CD8-positive, alpha-beta memory T cell (primary cell): ENCODE measurements at places on chromosomes 2 and 18.

DNA sequence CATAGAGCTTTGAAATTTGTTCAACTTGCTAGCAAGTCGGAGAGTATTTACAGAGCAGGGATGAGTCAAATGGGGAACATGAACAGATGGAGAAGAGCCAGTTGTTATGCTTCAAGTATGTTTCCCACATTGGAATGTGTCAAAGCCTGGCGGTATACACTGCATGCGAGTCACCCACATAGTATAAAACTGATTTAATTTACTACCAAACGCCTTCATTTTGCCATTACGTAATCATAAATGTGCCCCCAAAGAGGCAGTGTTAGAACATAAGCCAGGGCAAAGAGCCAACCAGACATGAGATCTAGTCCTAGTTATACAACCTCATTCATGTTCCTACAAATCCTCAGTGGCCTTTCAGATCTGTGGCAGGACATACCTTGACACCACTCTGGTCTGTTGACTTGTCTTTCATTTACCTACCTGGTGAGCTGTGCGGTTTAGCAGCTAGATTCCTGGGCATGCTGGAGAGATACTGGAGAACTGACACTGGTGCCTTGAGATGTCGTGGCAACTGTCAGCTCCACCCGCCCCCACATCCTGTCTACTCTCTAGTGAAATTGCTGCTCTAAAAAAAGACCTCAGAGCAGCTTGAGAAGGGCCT, 21.7 kb upstream of the NRP2 start:
- no peak for DNase-seq

DNA sequence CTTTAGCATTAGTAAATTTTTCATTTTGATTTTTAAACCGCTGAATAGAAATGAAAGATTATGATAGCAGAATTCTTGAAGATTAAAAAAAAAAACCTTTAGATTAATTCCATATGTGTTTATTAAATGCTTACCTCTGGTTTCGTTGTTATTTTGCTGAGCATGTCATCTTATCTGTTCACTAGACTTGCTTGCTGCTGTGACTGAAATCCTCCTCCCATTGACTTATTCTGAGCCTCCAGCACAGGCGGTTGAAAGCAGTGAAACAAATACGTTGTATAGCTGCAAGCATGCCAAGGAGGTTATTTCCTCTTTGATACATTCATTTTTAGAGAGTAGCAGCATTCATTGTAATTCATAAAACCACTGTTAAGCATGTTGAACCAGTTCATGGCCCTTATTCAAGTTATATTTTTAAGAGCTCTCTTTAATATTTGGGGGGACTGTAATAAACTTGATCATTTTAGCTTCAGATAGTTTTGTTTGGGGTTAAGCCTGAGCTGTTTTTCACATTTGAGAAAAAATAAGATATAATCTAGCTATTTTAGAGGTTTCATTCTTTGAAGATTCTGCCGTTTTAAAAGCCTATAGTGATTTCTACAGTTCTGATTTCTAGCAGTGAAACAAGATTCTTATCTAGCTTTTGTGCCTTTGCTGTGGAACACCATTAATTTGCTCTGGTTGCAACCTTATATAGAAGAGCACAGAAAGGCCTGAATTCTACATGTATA, at the start of gene HTR2B:
Gene HTR2B, minus strand, starts transcription at position 205 of the 731 bp plus-strand sequence. CDS start 1,278 bp downstream, outside the sequence.
- DNase-seq = no peak

GRCh38 chr18:74175658-74176057, 27.3 kb downstream of the TIMM21 start:
- DNase-seq = no peak

GRCh38 chr18:79578396-79579260, 101.0 kb upstream of the CTDP1 start:
- no peak for DNase-seq

DNA sequence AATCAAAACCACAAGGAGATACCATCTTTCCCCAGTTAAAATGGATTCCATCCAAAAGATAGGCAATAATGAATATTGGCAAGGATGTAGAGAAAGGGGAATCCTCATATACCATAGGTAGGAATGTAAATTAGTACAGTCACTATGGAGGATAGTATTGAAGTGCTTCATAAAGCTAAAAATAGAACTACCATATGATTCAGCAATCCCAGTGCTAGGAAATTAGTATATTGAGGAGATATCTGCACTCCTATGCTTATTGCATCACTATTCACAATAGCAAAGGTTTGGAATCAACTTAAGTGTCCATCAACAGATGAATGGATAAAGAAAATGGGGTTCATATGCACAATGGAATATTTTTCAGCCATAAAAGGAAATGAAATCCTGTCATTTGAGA, 251.2 kb downstream of the ZNF804A start:
- no peak for DNase-seq

- DNase-seq = no peak
These were observed 79.4 kb downstream of the MAIP1 start for GRCh38 chr2:200034816-200035215.

- no peak for DNase-seq
These were observed 10.3 kb downstream of the KHK start for GRCh38 chr2:27096748-27097297.

DNA sequence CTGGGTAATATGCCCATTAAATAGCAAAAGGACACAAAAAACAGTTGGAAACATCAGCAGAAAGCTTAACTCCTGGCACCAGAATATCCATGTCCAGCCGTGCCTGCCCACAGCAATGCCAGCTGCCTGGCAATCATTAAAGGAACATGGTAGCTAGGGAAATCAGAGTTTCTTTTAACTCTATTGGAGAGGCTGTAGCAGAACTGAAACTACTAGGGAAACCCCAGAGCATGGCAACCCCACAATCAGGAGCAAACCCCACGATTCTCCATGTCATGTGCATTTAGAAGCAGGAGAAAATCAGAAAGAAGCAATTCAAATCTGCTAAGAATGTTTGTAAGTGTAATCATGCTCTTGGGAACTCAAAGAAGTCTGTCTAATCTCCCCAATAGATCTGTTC, 409.0 kb upstream of the SMIM21 start:
- no peak for DNase-seq

GRCh38 chr18:78836838-78837237, 142.8 kb upstream of the SALL3 start:
- no peak for DNase-seq

DNA sequence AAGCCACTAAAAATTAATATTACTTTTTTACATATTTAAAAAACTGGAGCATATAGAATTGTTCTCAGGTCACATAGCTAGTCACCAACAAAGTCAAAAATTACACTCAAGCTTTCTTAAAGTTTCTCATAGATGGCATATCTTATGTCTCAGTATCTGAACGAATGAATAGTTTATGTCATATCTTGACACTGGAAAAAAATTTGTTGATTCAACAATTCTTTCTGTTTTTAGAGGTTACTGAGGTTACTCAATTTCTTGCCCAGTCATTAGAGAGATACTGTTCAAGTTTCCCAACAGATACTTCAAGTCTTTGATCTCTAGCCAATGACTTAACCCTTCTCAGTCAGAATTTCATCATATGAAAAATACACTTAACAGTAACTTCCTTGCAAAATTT, 113.1 kb upstream of the XIRP2 start:
- DNase-seq = no peak

DNA sequence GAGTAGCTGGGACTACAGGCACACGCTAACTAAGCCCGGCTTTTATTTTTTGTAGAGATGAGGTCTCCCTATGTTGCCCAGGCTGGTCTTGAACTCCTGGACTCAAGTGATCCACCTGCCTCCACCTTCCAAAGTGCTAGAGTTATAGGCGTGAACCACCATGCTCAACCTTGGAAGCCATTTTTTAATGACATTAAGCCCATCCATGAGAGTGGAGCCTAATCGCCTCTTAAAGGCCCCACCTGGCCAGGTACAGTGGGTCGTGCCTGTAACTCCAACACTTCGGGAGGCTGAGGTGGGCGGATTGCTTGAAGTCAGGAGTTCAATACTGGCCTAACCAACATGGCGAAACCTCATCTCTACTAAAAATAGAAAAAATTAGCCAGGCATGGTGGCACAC, 41.6 kb upstream of the TFCP2L1 start:
- DNase-seq = no peak

GRCh38 chr18:30696201-30696600, 346.3 kb downstream of the DSC3 start:
- no peak for DNase-seq

GRCh38 chr18:9737472-9738121, 29.5 kb downstream of the RAB31 start:
- DNase-seq = no peak

- DNase-seq = no peak
These were observed 48.1 kb downstream of the MYOM1 start for GRCh38 chr18:3171631-3172030.

DNA sequence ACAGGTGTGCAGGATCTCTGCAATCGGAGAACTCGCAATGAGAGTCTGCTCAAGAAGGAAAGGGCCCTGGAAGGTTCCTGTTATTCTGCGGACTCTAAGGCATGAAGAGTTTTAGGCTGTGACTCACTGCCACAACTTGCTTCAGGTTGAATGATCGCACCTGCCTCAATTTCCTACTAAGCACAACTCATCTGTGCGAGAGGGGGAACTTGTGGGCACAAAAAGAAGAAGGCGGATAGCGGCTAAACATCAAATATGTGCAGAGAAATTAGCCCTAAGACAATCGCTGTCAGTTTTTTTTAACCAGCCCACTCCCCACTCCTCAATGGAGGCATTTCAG, 14.0 kb upstream of the CREG2 start:
- no peak for DNase-seq

DNA sequence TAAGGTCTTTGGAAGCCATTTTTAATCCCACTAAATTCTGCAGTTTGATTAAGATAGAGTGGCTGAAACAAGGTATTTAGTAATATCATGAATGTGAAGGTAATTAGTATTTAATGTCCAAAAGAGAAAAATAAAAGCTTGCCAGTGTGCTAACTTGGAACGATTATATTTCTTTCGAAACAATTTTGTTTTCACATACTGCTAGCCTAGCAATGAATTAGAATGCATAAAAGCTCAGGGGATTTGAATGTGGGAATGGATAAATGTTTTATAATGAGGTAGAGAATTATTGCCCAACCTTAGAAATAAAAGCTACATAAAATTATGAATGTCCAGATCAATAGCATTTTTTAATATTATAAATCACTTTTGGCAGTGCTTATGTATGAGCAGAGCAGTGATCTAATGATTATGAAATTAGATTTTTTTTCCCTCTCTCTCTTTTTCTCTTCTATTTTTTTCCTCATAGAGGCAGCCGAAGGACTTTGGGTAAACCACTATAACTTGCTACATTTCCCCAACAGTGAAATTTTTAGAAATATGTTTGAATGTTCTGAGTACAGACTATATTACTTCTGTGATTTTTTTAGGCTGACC, 75.5 kb downstream of the PLCL1 start:
- DNase-seq = no peak

- no peak for DNase-seq
These were observed 61.3 kb downstream of the PMAIP1 start for GRCh38 chr18:59961070-59961469.

- no peak for DNase-seq
These were observed 8.3 kb downstream of the NFU1 start for GRCh38 chr2:69428981-69429380.

DNA sequence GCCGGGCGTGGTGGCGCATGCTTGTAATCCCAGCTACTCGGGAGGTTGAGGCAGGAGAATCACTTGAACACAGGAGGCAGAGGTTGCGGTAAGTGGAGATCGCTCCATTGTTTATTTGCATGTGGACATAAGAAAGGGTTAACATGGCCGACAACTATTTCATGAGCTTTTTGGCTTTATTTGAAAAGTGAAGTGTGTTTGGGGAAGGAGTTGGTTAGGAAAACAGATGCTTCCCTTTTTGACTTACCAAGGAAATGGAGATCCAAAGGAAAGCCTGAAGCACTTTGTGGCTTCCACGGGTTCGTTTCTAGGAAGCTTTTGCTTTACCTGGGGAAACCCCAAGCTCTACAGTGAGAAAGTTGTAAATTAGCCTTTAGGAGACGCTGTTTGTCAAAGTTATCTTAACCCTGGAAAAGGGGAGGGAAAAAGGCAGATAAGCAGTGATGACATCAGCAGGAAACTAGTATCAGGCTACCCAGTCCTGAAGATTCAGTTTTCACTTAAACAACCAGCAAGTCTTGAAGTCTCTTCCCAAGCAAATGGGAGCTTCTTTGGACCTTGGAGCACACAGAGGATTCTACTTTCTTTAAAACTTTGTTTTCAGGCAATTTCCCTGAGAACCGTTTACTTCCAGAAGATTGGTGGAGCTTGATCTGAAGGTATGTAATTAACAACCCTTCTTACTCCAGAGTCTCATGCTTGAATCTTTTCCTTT, at the start of gene CASP10:
Gene CASP10, plus strand, starts transcription at position 492 of the 715 bp plus-strand sequence. CDS start 2,637 bp downstream, outside the sequence.
- DNase-seq = peak; percentile 22

DNA sequence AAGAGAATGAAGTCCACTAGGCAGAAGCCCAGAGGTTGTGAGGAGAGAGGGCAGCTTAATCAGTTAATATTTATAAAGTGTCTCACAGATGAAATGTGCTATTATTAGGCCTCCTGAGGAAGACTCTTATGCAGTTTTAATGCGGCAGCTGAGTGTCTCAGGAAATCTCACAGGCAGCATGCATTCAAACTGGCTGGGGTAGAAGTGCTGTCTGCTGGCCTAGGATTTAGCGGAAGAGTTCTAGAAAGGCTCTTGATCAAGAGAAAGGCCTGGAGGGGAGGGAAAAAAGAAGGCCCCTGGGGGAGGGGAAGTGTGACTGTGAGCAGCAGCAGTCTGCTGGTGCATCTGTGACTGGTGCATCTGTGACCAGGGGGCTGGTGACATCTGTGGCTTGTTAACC, 133.0 kb downstream of the FSHR start:
- no peak for DNase-seq

- no peak for DNase-seq
These were observed 187.8 kb upstream of the ERBB4 start for GRCh38 chr2:212726403-212726802.

DNA sequence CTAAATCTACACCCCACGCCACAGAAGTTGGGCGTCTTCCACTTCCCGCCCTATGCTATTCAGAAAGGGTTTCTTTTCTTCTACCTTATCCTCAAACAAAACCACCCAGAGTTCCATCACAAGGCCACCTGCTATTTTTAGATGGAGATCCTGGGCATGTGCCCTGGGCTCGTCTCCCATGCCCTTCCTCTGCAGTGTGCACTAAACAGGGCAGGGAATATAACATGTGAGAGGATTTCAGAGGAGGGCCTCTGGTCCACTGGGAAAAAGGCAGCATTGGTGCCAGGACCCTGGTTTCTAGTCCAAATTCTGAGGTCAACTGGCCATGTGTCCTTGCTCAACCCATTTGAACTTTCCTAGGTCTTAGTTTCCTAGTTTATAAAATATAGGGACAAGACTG, 320.0 kb downstream of the NCKAP5 start:
- DNase-seq = no peak

GRCh38 chr2:216959433-216959832, 99.6 kb upstream of the TNP1 start:
- DNase-seq = no peak

- no peak for DNase-seq
These were observed 78.8 kb upstream of the LCLAT1 start for GRCh38 chr2:30368258-30368657.

DNA sequence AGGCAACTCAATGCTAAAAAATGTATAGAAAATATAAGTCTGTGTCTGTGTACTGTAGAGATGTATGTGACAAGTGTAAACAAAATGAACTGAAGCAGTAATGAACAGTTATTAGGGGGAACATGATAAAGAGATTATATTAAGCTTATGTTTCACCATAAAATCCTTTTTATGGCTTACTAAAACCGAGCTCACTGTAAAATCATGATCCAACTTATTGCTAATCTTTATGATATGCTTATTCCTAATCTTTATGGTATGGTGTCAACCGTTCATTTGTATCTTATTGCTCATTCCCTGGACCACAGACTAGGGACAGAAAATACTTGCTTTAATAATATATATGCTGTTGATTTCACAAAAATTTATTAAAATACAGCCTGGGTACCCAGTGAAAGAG, 62.1 kb downstream of the TNFRSF11A start:
- no peak for DNase-seq

GRCh38 chr18:72742002-72742401, 125.8 kb downstream of the NETO1 start:
- no peak for DNase-seq
